ENCODE measurements at places on chromosomes 3 and 15. TPM values are rescaled to one million over a fixed set of nuclear protein-coding genes. Genes with fewer than 3 reads are reported as not detected.

DNA sequence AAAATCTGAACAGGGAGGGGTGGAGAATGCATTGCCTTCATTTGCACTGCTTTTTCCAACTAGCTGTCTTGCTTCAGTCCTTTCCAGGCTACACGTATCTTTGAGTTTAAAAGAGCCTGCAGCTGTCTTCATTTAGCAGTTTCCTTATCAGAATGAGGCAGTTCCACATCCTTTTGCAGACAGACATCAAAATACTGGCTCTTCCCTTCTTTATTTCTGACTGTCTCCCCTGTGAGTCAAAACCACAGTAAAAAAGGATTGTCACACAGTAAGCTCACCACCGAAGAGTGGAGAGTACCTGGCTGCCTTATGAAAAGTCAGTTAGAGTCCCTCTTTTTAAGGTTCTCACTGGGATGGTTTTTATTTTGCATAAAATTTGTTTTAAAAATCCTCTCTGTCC is 205.5 kb upstream of the CD96 start:
- no peak for DNase-seq

Gene MGLL
- total RNA-seq, result 2.0 TPM

DNA sequence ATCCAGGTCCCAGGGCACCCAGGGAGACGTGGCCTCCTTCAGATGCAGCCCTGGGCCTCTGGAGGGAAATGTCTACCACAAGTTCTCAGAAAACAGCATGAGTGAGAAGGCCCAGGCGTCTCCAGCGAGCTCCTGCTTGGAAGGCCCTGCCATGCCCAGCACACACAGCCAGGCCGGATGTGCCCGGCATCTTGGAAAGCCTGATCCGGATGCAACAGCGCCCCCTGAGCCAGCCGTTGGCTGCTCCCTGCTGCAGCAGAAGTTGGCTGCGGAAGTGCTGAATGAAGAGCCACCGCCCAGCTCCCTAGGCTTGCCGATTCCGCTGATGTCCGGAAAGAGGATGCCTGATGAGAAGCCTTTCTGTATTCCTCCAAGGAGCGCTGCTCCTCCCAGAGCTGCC is 856 bp downstream of the NPAP1 start:
- no peak for DNase-seq

DNA sequence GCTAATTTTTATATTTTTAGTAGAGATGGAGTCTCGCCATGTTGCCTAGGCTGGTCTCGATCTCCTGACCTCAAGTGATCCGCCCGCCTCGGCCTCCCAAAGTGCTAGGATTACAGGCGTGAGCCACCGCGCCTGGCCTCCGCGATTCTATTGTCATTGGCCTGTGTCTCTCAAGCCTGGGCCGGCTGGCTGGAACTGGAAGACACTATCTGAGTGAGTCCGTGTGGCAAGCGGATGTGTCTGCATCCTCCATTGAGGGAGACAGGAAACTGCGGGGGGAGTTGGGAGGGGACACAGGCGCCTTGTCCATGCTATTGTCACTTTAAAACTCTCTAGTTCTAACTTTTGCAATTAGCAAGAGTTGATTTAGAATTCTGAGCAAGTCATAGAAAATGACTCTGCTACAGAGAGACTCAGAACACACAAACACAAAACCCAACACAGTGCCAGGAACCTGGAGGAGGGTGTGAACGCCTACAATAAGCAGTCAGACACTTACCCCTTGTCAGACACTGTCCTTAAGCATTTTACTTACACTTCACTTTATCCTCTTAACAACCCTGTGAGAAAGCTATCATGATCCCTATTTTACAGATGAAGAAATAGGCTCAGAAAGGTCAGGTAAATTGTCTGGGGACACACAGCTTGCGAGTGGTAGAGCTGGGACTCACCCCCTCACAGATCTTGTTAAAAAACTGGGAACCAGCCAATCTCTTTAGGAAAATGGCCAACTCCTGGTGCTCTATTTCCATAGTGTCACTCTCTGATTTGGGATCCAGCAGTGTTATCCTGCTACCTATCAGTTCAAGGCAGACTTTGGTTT is 38.7 kb downstream of the ANP32A start:
- DNase-seq, result no peak

Gene MB21D2
- total RNA-seq, result 11.8 TPM

- DNase-seq, result no peak
Measured at GRCh38 chr15:50256188-50257041, 9.1 kb downstream of the HDC start.
